ENCODE measurements at places on chromosomes 7 and 10.

DNA sequence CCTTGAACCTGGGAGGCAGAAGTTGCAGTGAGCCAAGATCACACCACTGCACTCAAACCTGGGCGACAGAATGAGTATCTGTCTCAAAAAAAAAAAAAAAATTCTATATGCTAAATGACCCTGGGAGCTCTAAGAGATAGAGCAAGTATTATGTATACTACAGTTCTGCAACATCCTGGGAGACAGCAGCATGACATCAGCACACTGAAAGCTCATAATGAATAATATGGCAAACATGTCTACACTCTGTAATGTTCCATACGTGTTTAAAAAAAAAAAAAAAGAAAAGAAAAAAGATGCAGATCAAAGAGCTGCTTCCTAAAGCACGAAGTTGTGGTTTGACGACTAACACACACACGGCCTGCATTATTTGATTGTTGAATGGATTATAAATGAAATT is 72.5 kb downstream of the CUL2 start:
- no peak for DNase-seq

DNA sequence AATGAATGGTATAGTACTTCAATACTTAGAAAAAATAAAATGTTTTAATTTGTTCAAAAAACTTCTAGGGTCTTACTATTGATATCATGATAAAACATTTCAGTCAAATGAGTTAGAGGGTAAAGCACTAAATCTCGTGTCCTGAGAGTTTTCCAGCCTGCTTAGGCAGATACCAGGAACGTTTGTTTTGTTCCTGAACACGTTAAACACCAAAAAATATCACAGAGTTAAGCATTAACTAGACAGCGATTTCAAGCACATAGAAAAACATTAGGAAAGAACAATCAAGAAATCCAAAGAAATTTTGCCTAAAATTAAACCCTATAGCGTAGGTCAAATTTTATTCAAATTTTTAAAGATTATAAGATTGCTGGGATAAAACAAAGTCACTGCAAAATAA is 204.6 kb upstream of the AGR3 start:
- no peak for DNase-seq

DNA sequence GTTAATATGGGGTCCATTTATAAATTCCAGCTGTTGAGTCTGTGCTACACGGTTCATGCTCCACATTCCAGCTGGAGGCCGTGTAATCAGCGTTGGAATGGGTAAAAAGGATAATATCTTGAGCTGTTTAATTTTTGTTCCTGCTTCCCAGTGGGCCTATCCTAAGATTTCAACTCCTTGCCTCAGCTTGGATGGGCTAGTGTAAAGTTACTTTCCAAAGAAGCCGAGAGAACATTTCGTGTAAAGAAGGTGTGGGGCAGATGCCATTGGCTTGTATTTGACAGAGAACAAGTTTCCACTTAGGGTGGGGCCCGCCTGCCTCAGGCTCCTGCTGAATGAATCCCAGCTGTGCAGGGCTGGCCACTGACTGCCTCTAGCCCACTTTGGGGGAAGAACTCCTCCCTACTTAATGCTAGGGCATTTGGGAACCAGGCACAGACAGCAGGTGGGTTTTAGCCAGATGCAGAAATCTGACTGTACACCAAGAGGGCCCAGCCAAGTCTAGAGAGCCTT is 125.9 kb upstream of the LYZL2 start:
- no peak for DNase-seq

DNA sequence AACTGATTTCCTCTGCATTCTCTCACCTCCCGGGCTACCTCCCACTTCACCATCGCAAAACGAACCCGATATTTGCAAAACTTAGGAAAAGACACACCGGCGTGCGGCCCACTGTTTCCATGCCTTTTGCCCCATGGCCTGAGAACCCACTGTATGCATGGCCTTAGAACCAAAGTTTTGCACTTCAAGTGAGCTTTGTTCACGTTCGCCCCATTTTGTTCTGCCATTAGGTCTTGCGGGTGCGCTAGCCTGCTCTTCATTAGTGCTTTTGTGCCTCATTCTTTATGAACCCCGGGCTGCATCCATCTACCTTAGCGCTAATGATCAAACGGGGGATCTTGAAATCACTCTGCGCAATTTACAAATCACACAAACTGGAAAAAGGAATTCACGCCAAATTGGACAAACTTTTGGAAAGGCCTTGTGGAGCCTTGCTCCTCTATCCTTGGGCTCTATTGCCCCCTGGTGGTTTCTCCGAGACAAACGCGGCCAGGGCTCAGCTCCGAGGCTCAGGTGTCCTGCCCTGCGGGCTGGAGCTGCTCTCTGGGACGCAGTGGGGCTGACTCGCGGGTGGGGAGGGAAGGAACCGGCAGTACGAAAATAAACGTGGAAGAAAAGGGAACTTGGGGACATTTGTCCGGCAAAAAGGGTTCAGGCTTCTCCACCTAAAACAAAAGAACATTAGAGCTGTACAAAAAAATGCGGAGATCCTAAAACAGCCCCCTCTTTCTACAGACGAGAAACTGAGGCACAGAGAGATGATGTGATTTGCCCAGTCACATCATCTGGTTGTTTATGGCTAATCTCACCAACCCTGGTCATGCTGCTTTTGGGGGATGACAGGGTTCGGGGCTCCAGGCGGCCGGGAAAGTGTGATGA is 300.4 kb upstream of the NFE2L3 start:
- DNase-seq = peak; percentile 62

- no peak for DNase-seq
These were observed 16.6 kb downstream of the WDFY4 start for GRCh38 chr10:48701139-48701901.

GRCh38 chr7:26500749-26501352 is 209.2 kb downstream of the SNX10 start:
- peak; percentile 81 for DNase-seq

DNA sequence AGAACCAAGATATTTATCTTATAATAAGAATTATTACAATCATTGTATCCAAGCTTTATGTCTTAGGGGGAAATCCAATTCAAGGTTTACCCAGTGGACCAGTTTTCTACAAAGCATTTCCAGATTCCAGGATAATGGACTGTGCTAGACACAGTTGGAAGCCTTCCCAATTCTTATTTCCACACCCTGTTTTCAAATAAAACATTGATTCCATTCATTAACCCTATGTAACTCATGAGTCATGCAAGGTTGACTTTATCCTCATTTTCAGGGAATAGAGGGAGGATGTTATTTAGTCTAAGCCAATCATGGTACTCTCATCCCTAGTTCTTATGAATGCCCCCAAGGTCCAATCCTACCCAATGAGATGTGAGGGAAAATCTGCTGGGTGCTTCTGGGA is 145.7 kb downstream of the RNLS start:
- DNase-seq = no peak

- no peak for DNase-seq
These were observed 624.7 kb upstream of the IGFBP3 start for GRCh38 chr7:46545790-46546189.

All from MV-4-11 (cell line).